ENCODE measurements at places on chromosomes 3 and 15. TPM values are rescaled to one million over a fixed set of nuclear protein-coding genes. Genes with fewer than 3 reads are reported as not detected.

The FBXO40 gene
- total RNA-seq: not detected

The RARB gene
- total RNA-seq: 9.4 TPM

The GOLGA8T gene
- 0.26 TPM for total RNA-seq

The HHLA2 gene
- total RNA-seq: not detected

The SCN5A gene
- total RNA-seq: 0.50 TPM

The CCDC39 gene
- total RNA-seq: under 0.01 TPM

The C2CD4A gene
- not detected for total RNA-seq

The TNNC1 gene
- total RNA-seq: 0.51 TPM

The NTRK3 gene
- not detected for total RNA-seq

The SLC28A1 gene
- not detected for total RNA-seq

The FSTL1 gene
- 309 TPM for total RNA-seq

The PPM1L gene
- 2.1 TPM for total RNA-seq

The SLC12A8 gene
- 9.8 TPM for total RNA-seq

The SPTBN5 gene
- 0.26 TPM for total RNA-seq

The TBC1D23 gene
- total RNA-seq: 121 TPM

The RETNLB gene
- total RNA-seq: not detected

The LCTL gene
- 0.26 TPM for total RNA-seq

The TTLL13 gene
- total RNA-seq: not detected

The TPRG1 gene
- total RNA-seq: 0.99 TPM

The CCR9 gene
- total RNA-seq: not detected

Measured in fibroblast of lung (primary cell).